Fibroblast of lung (primary cell): ENCODE measurements at places on chromosomes 13 and 19. TPM values are rescaled to one million over a fixed set of nuclear protein-coding genes. Genes with fewer than 3 reads are reported as not detected.
A peak's percentile ranks its signal among the peaks of the same experiment; 100 is the strongest.

- peak; percentile 31 for DNase-seq
Measured at GRCh38 chr13:23087880-23088279, 92.9 kb upstream of the SGCG start.

DNA sequence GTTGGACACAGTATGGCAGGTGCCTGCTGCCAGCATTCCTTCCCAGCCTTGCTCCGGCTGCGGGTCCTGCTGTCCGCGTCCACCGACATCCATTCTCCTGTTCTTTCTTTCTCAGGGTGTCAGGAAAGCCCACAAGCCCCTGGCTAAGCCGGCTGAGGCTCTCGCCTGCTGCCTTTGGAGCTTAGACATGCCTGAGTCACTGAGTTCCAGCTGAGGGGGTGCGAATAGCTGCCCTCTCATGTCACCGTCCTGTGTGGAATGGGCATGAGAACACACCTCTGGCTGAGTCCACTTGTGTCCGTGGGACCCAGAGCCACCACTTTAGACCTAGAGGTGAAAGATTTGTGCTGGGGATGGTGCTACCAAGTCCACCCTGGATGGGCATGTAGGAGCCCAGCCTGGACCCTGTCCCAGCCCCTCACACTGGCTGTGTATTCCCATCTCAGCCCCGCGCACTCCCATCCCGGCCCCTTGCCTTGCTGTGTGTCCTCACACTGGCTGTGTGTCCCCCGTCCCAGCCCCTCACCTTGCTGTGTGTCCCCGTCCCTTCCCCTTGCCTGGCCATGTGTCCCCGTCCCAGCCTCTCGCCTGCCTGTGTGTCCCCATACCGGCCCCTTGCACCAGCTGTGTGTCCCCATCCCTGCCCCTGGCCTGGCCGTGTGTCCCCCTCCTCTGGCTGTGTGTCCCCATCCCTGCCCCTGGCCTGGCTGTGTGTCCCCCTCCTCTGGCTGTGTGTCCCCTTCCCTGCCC lies 24.6 kb upstream of the IRS2 start:
- no peak for DNase-seq

- peak; percentile 2 for DNase-seq
Measured at GRCh38 chr19:4197625-4198466, 15.4 kb downstream of the ANKRD24 start.

- no peak for DNase-seq
Measured at GRCh38 chr19:17606590-17607185, 51.2 kb downstream of the COLGALT1 start.

DNA sequence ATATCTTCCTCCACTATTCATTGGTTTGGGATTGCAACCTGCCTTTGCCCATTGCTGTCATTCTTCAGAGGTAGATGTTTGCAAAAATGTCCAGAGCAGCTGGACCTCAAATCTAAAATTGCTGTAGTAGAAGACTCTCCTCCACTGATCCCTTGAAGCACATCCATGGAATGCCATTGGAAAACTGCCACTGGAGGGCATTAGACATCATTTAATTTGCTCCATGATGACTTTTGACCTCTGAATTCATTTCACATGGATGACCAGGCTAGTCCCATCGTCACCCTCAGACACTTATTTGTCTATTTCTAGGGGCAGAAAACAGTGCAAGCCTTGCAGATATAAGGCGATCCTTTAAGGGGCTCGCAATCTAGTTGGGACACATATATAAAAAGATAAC lies 33.9 kb upstream of the FLT1 start:
- DNase-seq = no peak

SLC46A3 gene
- 1.5 and 2.6 TPM in 2 replicates for polyA plus RNA-seq

DNA sequence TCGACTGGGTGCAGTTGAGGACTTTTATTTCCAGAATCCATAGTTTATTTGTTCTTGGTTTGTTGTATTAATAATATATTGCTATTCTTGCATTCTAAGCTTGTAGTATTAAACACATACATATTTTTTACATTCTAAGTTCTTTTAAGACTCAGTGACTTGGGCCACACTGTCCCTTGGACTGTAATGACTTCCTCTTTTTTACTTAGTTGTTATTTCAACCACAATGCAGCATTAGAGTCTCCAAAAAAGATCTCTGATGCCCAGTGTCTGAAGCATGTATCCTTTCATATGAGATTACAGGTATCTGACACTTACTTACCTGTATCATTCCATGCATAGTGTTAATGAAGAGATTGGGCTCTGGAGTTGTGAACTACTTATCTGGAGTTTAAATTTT lies 864.9 kb upstream of the PCDH20 start:
- DNase-seq = no peak

GRCh38 chr13:21326155-21327031 lies 132.7 kb downstream of the ZDHHC20 start:
- DNase-seq = peak; percentile 46

DNA sequence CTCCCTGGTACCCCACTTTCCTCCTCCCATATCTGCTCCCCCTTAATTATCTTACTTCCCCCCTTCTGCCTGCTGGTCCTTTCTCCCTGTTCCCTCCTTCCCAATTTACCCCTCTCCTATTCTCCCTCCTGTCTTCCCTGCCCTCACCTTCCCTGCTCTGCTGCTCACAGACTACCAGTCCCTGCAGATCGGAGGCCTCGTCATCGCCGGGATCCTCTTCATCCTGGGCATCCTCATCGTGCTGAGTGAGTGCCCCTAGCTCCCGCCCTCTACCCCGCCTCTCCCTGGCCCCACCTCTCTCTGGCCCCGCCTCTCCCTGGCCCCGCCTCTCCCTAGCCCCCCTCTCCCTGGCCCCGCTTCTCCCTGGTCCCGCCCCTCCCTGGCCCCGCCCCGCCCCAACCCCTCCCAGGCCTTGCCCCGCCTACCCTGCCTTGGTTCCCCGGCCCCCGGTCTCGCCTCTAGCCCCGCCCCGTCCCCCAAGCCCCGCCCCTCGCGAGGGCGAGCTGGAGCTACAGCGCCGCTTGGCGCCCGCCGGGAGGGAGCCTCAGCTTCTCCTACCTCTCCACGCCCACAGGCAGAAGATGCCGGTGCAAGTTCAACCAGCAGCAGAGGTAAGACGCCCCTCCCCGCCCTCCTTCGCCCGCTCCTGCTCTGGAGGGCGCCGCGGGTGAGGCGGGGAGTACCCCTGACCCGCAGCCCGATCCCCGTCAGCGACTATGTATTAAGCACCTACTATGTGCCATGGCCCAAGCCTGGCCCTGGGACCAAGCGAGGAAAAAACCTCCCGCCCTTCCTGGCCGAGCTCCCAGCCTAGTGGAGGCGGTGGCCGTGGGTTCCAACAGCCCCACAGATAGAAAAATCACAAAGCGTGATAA lies 1.9 kb upstream of the FXYD7 start:
- peak; percentile 77 for DNase-seq

DNA sequence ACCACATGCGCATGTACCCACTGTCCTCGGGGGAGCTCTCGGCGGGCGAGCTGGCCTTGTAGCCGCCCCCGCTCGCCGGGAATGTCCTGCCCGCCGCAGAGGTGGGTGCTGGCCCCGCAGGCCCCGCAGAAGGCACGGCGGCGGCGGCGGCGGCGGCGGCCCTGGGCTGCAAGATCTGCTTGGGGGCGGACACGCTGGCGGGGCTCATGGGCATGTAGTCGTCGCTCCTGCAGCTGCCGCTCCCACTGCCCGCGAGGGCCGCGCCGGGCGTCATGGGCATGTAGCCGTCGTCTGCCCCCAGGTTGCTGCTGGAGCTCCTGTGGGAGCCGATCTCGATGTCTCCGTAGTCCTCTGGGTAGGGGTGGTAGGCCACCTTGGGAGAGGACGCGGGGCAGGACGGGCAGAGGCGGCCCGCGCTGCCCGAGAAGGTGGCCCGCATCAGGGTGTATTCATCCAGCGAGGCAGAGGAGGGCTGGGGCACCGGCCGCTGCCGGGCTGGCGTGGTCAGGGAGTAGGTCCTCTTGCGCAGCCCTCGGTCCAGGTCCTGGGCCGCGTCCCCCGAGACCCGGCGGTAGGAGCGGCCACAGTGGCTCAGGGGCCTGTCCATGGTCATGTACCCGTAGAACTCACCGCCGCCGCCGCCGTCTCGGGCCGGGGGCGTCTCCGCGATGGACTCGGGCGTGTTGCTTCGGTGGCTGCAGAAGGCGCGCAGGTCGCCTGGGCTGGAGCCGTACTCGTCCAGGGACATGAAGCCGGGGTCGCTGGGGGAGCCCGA lies 2.4 kb downstream of the IRS2 start:
- no peak for DNase-seq

DNA sequence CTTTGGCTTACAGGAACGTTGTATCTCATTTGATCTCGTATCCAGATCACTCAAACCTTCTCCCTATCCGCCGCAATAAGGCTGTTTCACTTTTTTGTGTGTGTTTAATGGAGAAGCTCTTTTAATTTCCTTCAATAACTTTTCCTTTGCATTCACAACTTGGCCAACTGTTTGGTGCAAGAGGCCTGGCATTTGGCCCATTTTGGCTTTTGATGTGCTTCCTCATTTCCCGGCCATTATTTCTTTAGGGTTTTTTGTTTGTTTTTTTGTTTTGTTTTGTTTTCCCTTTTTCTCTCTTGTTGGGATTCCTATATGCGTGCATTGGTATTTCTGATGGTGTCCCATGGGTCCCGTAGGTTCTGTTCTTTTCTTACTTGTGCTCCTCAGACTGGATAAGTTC lies 6.1 kb upstream of the UPF3A start:
- no peak for DNase-seq
